AG10803 (cell line): ENCODE measurements at places on chromosomes 2 and 18.
A peak's percentile ranks its signal among the peaks of the same experiment; 100 is the strongest.

GRCh38 chr2:64453770-64454385, at the start of gene LGALSL:
Gene LGALSL (plus strand): TSS chr2:64454162. CDS start chr2:64454546, 384 bp downstream.
- DNase-seq: peak; percentile 5

GRCh38 chr2:133791191-133791590, 222.9 kb upstream of the NCKAP5 start:
- peak; percentile 72 for DNase-seq

GRCh38 chr2:16948053-16948452, 282.4 kb upstream of the CYRIA start:
- no peak for DNase-seq

- DNase-seq: no peak
Measured at GRCh38 chr2:136054856-136055255, 63.1 kb downstream of the CXCR4 start.
